ENCODE measurements at places on chromosomes 11 and 22.

GRCh38 chr22:45069925-45070324 is 60.1 kb upstream of the PHF21B start:
- DNase-seq = no peak

DNA sequence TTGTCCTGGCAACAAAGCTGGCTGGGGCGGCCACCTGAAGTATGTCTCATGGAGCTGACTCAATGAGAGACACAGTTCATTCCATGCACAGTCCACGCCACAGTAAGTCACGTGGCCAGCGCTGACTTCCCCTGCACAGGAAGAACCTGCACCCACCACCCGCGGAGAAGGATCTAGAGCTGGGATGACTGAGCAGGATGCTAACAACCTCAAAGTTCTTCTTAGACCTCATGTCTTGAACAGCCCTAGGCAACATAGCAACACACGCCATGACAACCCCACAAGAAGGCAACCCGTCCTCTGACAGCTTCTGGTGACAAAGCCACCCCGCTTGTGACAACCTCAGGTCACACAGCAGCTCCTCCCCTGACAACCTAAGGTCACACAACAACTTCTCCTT is 76.9 kb upstream of the B3GAT1 start:
- DNase-seq = no peak

- DNase-seq = no peak
These were observed 79.7 kb downstream of the BUD13 start for GRCh38 chr11:116693102-116693570.

GRCh38 chr11:44986315-44986714 is 35.6 kb upstream of the TP53I11 start:
- DNase-seq = no peak

DNA sequence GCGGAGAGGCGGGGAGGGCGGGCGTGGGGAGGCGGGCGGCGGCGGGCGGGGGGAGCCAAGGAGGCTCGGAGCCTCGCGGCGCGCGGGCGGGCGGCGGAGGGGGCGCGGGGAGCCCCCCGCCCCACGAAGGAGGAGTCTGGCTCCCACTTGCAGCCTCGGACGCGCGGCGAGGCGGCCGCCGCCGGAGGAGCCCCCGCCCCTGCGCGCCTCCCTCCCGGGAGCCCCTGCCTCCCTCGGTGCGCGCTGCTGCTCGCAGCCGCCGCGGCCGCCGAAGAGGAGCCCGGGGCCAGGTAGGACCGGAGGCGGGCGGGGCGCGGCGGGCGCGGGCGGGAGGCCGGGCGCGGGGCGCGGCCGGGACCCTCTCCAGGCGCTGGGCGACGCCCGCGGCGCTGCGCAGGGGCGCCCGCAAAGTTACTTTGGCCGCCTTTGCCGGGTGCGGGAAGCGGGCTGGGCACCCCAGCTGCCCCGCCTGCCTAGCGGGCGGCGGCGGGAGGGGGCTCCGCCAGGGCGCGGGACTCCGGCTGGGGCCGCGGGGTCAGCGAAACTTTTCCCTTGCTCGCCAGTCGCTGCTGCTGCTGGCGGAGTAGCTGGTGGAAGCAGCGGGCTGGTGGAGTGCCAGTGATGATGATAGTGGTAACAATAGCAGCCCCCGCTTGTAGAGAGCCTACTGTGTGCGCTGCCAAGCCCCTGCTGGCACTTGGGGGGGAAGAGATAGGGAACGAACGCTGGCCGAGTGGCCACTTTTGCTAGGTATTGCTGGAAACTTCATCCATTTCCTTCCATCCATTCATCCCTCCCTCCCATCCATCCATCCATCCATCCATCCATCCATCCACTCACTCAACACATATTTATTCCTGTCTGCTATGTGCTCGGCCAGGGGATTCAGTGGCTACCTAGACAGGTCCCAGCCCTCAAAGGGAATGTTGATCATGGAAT is at the start of gene MPPED1:
Gene MPPED1, plus strand, starts transcription at position 146 of the 939 bp plus-strand sequence. CDS start 12,972 bp downstream, outside the sequence.
- no peak for DNase-seq

- DNase-seq = no peak
These were observed 89.3 kb upstream of the AMOTL1 start for GRCh38 chr11:94678901-94679300.

DNA sequence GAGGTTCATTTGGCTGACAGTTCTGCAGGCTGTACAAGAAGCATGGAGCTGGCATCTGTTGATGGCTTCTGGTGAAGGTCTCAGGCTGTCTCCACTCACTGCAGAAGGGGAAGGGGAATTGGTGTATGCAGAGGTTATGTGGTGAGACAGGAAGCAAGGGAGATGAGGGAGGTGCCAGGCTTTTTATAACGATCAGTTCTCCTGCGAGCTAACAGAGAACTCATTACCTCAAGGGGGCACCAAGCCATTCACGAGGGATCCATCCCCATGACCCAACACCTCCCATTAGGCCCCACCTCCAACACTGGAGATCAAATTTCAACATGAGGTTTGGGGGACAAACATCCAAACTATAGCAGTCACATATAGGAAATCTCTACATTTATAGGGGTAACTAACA is 38.7 kb upstream of the E2F8 start:
- DNase-seq = no peak

DNA sequence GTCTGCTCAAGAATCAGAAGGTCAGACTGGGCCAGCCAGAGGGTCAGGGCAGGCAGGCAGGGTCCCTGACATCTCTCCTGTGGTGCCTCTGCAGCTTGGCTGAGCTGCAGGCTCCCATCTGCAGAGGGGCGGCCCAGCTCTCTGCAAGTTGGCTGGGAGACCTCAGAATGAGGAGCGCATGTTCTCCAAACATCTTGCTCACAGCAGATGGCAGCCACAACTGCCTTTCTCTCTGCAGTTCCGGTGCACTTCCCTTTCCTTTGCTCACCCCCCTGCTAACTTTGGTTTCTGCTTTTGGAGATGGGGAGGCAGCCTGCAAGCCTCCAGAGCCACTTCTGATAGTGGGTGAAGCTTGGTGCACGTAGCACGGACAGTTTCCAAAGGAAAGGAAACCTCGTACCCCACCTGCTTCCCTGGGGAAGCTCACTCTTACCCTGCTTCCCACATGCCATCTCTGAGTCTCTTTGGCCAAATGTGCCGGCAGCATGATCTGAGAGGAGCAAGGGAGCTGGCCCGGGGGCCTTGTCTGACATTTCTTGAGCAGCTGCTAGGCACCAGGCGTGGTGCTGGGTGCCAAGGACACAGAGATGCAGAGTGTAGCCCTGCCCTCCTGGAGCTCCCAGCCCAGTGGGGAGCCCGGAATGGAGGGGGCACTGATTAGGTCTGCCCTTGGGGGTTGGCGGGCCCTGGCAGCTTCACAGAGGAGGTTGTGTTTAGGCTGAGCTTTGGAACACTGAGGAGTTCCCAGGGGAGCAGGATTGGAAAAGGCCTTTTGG is 18.2 kb downstream of the DAGLA start:
- no peak for DNase-seq

DNA sequence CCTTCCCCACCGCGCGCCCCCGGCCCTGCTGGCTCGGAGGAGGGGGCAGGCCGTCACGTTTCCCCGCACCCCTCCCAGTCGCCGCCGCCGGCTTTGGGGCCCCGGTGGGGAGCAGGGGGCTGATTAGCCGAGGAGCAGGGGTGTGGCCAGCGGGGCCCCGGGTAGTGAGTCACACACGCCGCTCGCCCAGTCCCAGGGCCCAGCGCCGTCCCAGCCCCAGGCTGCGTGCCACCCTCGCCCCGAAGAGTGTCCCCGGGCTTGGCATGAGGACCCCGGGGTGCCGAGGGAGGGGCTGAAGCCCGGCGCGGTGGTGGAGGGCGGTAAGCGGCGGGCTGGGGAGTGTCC is 34.4 kb downstream of the PRDM11 start:
- no peak for DNase-seq

GRCh38 chr11:71474141-71474770 is 21.3 kb downstream of the NADSYN1 start:
- no peak for DNase-seq

DNA sequence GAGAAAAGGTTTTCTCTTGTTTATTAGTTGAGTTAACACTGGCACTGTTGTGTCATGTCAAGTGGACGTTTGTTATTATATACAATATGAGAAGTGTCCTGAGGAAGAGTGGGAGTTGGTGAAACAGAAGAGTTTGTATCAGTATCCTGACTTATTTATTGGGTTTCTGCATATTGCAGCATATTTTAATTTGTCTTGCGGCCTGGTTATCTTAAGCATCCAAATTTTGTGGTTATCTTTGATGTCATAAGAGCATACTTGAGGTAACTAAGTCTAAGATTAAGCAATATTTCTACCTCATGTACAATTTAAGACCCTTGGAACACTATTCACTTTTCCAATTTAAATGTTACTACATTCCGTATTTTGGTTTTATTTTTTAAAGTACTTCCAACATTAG is 103.5 kb downstream of the DDX10 start:
- DNase-seq = no peak

DNA sequence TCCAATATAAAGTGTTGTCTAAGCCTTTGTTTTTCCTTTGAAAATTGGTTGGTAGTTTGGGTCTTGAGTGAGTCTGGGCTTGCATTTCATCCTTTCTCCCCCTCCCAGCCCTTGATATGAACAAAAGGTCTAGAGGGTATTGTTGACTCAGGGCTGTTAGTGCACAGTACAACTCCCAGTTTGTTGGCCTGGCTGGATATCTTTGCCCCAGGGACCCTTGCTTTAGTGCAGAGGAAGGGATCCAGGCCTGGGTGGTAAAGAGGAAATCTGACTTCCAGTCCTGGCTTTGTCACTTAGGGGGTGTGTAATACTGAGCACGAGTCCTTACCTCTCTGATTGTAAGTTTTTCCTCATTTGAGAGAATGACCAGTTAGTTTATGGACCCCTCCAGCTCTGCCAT is 330.4 kb downstream of the TMEM135 start:
- no peak for DNase-seq

- no peak for DNase-seq
These were observed 253.2 kb downstream of the ST3GAL4 start for GRCh38 chr11:126608658-126609057.

- DNase-seq = no peak
These were observed 58.0 kb downstream of the KCNJ1 start for GRCh38 chr11:128809128-128809527.

DNA sequence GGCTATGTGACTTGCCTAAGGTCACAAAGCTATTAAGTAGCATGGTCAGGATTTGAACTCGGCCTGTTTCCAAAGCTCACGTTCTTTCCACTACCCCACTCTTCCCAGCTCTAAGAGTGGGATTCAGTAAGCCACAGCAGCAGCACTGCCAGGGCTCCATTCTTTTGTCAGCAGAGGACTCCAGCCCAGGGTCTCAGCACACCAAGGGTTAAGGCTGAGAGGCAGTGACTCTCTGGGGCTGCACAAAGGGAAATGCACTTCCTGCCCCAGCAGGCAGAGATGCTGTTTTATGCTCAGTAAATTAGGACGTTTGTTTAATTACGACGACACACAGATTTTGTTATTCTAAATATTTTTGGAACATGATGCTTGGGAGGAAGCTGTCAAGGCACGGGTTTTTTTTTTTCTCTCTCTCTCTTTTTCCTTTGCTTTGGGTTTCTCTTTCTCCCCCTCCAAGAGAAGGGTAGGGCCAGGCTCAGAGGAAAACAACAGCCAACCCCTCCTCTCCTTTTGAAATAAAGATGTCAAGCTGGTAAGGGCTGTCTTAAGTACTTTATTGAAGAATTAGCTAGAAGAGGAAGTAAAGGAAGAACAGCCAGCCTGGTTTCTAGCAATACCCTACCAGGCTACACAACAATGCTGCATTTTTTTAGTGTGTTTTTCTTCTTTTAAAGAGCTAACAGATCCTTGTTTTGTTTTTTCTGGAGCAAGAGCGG is 2.8 kb downstream of the MYH9 start:
- DNase-seq = no peak

GRCh38 chr11:69545976-69546617 is 64.6 kb downstream of the LINC01488 start:
- DNase-seq = no peak

DNA sequence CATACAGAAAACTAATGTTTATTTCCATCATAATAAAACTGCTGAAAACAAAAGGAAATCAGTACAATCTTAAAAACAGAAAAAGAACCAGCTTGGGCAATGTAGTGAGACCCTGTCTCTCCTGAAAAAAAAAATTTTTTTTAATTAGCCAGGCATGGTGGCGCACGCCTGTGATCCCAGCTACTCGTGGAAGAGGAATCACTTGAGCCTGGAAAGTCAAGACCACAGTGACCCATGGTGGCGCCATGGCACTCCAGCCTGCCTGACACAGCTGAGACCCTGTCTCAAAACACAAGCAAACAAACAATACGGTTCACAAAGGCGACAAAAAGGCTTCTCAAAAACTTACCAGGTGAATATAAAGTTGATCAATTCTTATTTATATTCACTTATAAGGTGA is 289.7 kb downstream of the BRD1 start:
- no peak for DNase-seq

- DNase-seq = no peak
These were observed 161.1 kb downstream of the BBOX1 start for GRCh38 chr11:27201454-27202302.

GRCh38 chr11:1803246-1803645 is 31.5 kb upstream of the SYT8 start:
- DNase-seq = no peak

DNA sequence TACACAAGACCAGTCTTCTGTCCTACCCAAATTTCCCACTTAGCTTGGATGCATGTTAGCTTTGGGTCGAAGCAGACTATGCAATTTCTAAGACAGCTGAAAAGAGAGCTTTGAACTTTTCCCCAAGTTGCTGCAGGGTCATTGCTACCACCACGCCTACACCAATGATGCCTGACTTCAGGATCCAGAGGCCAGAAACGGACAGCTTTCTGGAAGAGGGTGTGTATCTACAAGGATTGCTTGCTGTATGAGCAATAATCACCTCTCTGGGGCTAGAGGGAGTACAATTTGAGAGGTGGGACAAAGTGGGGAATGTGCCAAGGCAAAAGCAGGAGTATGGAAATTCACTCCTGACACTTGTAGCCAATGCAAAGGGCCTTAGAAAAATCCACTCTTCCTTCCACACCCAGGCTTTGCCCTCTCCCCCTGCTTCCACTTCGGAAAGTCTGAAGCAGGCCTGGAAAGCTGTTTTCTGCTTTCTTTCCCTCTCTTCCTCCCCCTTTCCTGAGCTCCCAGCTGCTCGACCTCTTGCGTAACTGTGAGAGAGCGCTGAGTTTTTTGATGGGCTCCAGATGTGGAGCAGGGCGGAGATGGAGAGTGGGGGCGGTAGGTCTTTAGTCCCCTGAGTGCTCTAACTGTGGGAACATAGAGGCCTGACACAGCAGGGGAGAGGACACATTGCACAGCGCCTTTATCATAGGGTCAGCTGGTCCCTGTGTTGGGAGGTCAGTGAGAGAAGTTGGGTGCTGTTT is 2.1 kb upstream of the PHLDB1 start:
- DNase-seq = no peak

DNA sequence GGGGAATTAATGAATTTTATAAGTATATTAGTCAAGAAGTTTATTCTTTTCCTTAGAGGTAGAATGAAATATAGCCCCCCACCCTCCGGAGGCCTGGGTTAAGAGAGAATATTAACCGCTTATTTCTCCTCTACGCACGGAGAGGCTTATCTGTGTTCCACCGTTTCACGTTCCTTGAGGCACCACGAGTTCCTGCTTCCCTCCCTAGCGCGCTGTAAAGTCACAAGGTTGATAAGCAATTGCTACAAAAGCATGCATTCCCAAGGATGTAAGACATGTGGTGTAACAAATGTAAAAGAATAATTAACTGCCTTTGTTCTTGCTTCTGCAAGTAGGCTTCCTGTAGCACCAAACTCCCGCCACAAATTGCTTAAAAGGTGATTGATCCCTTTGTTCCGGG is 1.5 kb upstream of the ANKRD42 start:
- DNase-seq = no peak

GRCh38 chr11:96189351-96189750 is 153.6 kb downstream of the MAML2 start:
- DNase-seq = no peak

All from activated CD8-positive, alpha-beta memory T cell treated with anti-CD3 and anti-CD28 coated beads for 4 hours (primary cell).